ENCODE measurements at places on chromosomes 6 and 20.

DNA sequence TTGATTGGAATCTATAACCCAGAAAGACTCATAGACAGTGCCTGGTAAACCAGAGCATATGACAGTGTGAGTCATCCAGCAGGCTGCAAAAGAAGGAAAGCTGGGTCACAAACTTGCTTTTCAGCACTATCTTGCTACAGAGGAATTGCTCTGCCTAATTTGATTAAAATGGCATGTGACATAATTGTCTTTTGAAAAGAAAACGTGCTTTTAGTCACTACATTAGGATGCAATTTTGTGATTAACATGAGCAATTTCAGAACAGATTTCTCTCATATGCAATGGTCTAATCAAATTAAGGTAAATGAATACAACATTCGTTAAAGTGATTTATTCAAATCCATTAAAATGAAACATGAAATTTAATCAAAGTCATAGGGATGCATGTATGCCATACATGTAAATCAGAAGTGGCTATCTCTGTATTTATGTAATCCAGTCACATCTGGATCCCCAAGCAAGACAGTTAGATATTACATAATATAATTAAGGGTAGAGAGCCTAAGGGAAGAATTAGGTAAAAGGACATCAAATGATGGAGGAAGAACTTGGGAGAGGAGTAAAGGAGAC, 400.0 kb upstream of the HTR1E start:
- no peak for DNase-seq

- DNase-seq, result peak; percentile 83
Measured at GRCh38 chr20:45470937-45471336, 1.4 kb downstream of the WFDC2 start.

DNA sequence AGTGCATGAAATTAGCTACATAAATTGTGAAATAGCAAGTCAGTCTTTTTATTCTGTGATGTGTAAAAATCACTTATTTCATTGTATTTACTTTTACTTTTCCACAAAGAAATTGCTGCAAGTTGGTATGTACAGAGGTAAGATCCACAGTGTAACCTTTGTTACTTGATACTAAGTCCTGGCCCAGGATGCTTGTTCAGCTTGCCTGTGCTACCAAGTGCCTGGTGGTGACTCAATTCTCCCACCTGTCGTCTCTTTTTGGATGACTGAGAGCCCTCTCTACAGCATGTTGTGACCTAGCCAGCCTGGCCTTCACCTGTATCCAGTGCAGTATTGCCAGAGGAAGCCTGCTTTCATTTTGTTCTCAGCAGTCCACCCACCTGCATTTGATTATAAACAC, 54.9 kb downstream of the ANKRD6 start:
- no peak for DNase-seq

DNA sequence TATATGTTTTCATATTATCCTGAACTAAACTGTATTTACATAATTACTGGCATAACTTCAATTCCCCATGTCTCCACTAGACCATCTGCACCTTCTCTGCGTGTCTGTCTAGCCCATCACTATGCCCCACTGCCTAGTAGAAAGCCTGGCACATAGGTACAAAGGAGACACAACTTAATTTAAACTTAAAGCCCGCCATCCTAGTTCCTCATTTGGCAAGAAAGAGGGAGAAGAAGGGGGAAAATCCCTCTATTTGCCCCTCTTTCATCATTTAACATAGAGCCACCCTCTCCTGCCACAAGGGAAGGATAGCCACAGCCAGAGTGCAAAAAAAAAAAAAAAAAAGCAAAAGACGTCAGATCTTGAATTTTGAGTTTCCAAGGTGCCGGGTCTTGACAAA, 1.8 kb downstream of the PKIG start:
- DNase-seq, result no peak

DNA sequence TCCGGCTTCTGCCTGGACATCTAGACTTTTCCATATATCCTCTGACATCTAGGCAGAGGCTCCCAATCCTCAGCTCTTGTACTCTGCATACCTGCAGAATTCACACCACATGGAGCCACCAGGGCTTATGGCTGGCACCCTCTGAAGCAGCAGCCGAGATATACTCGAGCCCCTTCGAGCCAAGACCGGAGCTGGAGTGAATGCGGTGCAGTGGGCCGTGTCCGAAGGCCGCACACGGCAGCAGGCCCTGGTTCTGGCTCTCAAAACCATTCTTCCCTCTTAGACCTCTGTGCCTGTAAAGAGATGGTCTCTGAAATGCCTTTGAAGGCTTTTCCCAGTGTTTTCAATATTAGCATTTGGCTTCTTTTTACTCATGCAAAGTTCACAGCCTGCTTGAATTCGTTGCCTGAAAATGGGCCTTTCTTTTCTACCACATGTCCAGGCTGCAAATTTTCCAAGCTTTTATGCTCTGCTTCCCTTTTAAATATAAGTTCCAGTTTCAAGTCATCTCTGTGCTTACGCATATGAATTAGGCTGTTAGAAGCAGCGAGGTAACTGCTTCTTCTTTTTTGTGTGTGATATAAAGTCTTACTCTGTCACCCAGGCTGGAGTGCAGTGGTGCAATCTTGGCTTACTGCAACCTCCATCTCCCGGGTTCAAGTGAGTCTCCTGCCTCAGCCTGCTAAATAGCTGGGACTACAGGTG, 3.8 kb upstream of the SIRPB1 start:
- DNase-seq, result no peak

- DNase-seq, result no peak
Measured at GRCh38 chr20:48722737-48723191, 105.0 kb downstream of the PREX1 start.

GRCh38 chr20:4134861-4135379, 119.6 kb upstream of the RNF24 start:
- no peak for DNase-seq

DNA sequence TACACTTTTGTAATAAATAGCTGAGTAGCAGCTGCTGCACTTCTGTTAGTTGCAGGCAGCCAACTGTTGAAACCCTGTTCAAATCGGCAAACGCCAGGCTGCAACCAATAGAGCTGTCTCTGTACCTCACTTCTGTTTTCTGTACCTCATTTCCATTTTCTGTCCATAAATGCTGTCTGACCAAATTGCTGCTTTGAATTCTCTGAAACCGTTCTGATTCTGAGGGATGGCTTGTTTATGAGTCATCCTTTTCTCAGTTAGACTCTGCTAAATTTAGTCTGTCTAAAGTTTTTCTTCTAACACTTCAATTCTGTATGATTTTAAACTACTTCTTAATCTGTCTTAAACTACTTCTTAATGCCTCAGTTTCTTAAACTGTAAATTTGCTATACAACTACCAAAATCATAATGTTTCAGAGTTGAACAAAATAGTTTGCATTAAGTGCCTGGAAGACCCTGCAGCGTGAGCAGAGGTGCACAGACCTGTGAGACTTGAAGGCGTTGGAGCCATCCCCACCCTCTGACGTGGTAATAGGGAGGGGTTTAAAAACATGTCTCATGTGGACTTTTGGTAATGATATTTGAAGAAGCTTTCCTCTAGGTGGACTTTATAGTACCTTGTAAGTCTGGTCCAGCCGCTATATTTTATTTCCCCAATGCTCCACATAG, 9.6 kb downstream of the BTNL2 start:
- DNase-seq, result no peak

DNA sequence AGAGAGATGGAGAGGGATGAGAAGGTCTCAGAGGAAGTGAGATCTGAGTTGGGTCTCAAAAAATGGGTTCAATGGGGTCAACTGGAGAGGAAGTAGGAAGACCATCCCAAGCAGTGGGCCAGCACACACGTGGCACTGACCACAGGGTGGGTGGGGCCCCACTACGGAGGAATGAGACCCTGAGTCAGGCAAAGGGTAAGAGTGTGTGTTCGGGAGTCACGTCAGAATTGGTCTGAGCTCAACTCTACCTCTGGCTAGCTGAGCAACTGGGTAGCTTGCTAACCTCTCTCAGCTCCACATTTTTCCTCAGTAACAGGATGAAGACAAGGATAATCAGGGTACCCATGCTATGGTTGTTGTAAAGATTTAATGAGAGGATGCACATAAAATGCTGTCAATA, 79.0 kb downstream of the TRERF1 start:
- DNase-seq, result no peak

- no peak for DNase-seq
Measured at GRCh38 chr6:9675122-9675521, 739.8 kb downstream of the TFAP2A start.

GRCh38 chr6:95387845-95388244, 189.5 kb upstream of the MANEA start:
- DNase-seq, result no peak

Measured in posterior cingulate gyrus (tissue), 11 donors.